ENCODE measurements at places on chromosomes 1 and 21.

- DNase-seq, result no peak
Measured at GRCh38 chr1:157236072-157236471, 97.9 kb upstream of the ETV3 start.

- DNase-seq, result no peak
Measured at GRCh38 chr1:188406636-188407035, 1577.9 kb downstream of the PLA2G4A start.

GRCh38 chr1:36400825-36401601 is 3.3 kb upstream of the LSM10 start:
- DNase-seq, result peak; percentile 97

DNA sequence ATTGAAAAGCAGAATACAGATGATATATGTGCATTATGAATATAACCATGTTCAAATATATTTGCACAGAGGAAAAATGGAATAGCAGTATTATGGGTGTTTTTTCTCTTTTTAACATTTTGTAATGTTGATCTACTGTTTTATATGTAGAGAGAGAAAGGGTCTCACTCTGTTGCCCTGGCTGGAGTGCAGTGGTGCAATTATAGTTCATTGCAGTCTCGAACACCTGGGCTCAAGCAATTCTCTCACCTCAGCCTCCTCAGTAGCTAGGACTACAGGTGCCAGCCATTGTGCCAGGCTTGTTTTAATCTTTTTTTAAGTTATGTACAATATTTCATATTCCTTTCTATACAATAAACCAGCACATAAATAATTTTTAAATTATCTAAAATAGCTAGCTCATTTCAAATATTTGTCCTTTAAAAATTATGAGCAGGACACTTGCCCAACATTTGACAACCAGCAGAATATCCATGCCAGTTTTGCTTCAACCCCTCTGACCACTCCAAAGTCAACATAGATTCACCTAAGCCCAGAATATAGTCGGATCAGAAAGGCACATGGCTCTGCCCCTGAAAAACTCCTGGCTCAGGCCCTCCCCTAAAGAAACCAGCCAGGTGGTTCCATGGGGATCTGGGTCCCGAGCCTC is 29.8 kb downstream of the ZNF281 start:
- DNase-seq, result no peak

- DNase-seq, result no peak
Measured at GRCh38 chr1:4061521-4062031, 161.5 kb upstream of the C1orf174 start.

GRCh38 chr1:107795994-107796393 is 169.0 kb downstream of the VAV3 start:
- DNase-seq, result no peak

DNA sequence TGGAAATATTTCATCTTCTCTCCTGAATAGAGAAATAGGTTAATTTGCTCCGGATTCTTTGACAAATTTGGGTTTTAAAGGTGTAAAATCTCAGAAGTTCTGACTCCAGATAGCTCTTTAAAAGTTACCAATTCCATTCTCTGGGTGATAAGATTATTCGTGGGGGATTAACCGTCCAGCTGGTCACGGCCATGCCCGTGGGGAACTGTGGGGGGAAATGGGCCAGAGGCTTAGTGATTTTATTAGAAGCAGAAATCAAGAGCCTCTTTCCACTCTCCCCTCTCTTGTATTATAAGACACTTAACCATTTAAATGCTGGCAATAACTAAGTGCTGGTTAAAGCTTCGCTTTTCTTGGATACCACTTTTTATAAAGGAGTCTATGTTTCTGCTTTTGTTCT is 376.4 kb upstream of the KAZN start:
- no peak for DNase-seq

GRCh38 chr21:33578214-33578613 is 10.3 kb downstream of the DONSON start:
- no peak for DNase-seq

DNA sequence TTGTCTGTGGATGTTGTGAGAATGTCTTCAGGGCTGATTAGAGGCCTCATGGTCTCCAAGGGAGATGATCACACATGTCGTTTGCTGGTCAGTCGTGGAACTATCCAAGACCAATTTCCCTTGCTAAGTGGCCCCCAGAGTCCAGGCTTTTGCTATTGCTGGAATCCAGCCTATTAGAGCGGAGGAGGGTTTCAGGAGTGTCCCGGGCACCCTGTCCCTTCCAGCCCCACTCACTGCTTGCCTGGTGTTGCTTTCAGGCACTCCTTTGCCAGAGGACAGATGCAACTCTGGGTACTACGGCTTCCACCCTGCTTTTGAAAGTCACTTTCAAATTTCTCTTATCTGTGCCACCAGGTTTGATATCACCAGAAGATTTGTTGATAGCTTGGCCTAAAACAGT is 149.1 kb downstream of the NOS1AP start:
- no peak for DNase-seq

- no peak for DNase-seq
Measured at GRCh38 chr1:112727716-112728115, 12.6 kb upstream of the PPM1J start.

GRCh38 chr1:66383611-66384010 is 150.3 kb upstream of the SGIP1 start:
- DNase-seq, result no peak

GRCh38 chr1:79811173-79811572 is 804.6 kb upstream of the ADGRL4 start:
- DNase-seq, result peak; percentile 39

GRCh38 chr1:209674957-209675564 is at the start of gene G0S2:
Gene G0S2 (plus strand): TSS chr1:209675412. CDS start chr1:209675685, 273 bp downstream.
- no peak for DNase-seq

GRCh38 chr21:37072274-37072987 is 440 bp downstream of the PIGP start:
- DNase-seq, result peak; percentile 19

- DNase-seq, result peak; percentile 59
Measured at GRCh38 chr1:227934476-227935313, 13.0 kb downstream of the WNT9A start.

DNA sequence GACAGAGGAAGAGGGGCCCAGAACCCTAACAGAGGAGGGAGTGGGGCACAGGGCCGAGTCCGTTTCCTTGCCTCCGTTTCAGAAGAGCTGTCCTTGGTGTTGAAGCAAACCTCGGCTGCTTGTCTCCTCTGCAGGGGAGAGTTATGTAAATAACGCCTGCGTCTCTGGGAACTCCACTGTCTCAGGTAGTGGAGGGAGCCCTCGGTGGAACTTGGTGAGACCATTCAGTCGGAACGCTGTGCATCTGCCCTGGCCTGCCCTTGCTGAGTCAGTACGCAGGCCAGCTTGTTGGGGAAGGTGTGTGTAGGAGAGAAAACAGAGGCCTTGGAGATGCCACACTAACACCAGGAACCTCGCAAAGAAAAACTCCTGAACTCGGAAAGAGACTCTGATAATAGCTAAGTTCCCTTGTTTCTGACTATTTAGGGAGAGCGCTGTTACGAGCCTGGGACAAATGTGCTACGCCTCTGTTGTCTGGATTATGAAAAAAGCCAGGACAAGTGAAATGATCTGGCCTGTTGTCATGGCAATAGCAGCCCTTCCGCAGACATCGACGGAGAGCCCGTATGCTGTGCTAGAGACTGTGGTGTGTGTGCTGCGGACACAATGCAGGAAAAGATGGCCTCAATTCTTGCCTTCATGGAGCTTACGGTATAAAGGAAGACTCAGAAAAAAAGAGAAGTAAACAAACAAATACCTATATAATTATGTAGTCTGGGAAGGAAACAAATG is 94.6 kb upstream of the AKT3 start:
- DNase-seq, result no peak

DNA sequence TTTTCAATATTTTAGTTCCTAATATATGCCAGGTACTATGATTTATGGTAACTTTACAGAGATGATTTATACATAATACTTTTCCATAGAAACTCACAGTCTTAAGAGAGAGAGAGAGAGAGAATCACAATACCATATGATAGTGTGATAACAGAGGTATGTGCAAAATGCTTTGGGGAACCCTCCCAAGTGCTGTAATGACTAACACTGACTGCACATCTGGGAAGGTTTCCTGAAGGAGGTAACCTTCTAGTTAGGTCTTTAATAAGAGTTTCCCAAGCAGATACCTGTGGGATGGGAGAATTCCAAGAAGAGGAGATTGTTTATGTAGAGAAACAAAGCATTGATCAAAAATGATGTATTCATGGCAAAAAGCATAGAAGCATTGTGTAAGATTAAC is 34.6 kb upstream of the PIGC start:
- no peak for DNase-seq

- no peak for DNase-seq
Measured at GRCh38 chr1:53449693-53450092, 9.5 kb upstream of the DMRTB1 start.

DNA sequence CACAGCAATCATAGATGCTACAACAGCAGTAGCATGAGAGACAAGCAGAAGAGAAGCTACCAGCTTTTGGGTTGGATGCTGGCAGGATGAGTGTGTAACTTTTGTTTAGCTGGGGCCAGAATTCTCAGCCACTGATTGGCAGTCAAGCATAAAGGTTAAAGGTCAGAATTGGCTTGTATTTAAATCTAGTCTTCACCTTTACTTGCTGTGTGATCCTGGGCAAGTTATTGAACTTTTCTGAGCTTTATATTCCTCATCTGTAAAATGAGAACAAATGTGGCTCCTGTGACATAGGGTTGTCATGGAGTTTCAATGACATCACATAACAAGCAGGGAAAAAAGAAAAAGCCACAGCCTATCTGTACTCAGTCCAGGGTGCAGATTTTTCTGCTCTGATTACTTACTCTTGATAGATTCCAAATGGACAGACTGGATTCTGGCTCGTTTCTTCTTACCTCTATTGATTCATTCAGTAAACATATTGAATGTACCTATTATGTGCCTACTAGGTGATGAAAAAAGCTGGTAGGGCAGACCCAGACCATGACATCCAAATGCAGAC is 2.8 kb upstream of the AZIN2 start:
- no peak for DNase-seq

GRCh38 chr1:31767225-31767624 is 3.1 kb upstream of the ADGRB2 start:
- no peak for DNase-seq

DNA sequence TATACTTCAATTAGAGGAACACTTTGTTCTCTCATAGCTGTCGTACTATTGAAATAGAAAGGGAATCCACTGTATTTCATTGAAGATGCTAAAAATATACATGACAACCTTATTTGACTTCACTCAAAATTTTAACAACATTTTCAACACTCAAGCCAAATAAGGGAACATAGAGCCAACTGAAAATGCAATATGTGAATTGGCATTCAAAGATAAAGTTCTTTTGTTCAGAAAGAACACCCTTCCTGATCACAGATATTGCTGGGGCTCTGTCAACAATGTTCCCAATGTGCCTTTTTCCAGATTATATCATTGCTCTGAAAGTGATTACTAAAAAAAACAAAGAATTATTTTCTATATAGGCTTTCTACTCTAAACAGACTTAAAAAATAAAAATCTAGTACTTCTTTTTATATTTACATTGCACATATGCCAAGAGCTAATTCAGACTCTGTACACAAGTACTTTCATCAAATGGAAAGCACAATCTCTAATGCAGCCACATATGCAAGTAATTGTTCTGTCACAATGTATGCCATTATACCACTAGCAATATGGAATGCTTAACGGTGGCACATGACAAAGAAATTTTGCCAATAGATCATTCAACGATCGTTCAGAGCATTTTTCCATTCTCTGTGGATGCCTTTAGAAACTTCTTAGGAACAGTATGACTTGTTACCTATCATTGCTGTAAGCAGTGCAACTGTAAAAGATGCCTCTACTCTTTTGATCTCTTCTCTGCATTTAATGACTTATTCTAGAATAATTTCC is 171.0 kb downstream of the EIF4G3 start:
- no peak for DNase-seq

DNA sequence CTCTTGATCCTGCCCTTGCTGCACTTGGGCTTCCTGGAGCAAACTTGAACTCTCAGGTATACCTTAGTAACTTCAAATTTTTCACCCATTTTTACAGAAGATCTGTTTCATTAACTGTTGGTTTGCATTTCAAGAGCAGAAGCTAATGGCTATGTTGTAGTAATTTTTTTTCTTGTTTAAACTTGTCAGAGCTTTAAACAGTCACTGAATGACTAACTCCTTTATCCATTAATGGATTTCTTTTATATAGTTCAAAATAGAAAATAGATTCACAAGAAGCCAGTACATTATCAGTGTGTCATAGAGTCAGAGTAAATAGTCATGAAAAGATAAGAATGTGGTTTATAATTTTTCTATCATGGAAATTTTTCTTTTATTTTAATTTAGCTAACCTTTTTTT is 13.6 kb downstream of the SRSF11 start:
- DNase-seq, result no peak

DNA sequence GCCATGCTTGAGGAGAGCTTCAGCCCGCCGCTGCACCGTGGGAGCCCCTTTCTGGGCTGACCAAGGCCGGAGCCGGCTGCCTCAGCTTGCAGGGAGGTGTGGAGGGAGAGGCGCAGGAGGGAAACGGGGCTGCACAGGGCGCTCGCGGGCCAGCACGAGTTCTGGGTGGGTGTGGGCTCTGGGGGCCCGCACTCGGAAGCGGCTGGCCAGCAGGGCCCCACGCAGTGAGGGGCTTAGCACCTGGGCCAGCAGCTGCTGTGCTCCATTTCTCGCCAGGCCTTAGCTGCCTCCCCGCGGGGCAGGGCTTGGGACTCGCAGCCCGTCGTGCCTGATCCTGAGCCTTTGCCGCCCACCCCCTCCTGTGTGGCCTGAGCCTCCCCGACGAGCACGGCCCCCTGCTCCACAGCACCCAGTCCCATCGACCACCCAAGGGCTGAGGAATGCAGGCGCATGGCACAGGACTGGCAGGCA is 1554.0 kb downstream of the KCNT2 start:
- DNase-seq, result no peak

- no peak for DNase-seq
Measured at GRCh38 chr1:214154596-214155292, 126.2 kb upstream of the SMYD2 start.

Measured in HT1080 (cell line).